ENCODE measurements at places on chromosomes 16 and 17.

- no peak overlapping the region for H3K4me3 ChIP-seq
- H3K27me3 ChIP-seq, result no peaks in the 10 kb centered on the region
- H3K4me1 ChIP-seq, result peaks cover 18% of the 10 kb centered on the region
- H3K36me3 ChIP-seq, result peaks cover 29% of the 10 kb centered on the region
- DNase-seq, result no peak
Measured at GRCh38 chr17:82490512-82491195, 28.9 kb upstream of the FOXK2 start.

GRCh38 chr17:50189550-50190292, 11.7 kb downstream of the COL1A1 start:
- no peak overlapping the region for H3K27ac ChIP-seq
- no peak overlapping the region for H3K4me3 ChIP-seq
- H3K27me3 ChIP-seq, result no peaks in the 10 kb centered on the region
- H3K4me1 ChIP-seq, result no peaks in the 10 kb centered on the region
- no peak for DNase-seq
- H3K36me3 ChIP-seq, result no peaks in the 10 kb centered on the region

- H3K4me1 ChIP-seq, result no peaks in the 10 kb centered on the region
- H3K27me3 ChIP-seq, result no peaks in the 10 kb centered on the region
- H3K27ac ChIP-seq, result no peak overlapping the region
- DNase-seq, result no peak
- no peak overlapping the region for H3K4me3 ChIP-seq
Measured at GRCh38 chr16:50303605-50304466, 37.5 kb downstream of the ADCY7 start.

DNA sequence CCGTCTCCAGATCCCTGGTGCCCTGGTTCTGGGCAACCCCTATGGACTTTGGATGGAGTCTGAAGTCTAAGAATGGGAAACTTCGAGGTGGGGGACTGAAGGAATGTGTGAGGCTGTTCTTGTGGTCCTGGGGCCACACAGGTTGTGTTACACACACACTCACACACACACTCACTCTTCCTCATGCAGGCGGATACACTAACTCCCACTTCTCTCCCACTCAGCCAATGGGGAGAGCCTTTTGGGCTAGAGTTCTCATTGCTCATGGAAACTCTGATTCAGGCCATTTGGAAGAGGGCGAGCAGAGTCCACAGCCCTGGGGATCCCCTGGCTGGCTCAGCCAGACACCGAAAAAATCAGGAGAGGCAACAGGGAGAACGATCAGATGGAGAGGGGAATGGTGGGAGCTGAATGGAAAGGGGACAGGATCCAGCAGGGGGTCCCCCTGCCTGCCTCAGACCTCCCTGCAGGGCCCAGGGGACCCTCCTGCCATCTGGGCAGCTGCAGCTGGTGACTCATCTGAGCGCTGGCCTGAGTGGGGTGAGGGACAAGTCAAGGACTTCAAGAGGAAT, 9.1 kb downstream of the IGFBP4 start:
- DNase-seq, result peak; percentile 55
- no peak overlapping the region for H3K4me3 ChIP-seq
- H3K27me3 ChIP-seq, result no peaks in the 10 kb centered on the region
- peaks cover 54% of the 10 kb centered on the region for H3K36me3 ChIP-seq
